Stimulated activated CD8-positive, alpha-beta memory T cell treated with anti-CD3 and anti-CD28 coated beads, Interleukin-12 subunit alpha, Interleukin-12 subunit beta, amount 100 ng/mL, for 1 hour (primary cell): ENCODE measurements at places on chromosomes 12 and 14.

DNA sequence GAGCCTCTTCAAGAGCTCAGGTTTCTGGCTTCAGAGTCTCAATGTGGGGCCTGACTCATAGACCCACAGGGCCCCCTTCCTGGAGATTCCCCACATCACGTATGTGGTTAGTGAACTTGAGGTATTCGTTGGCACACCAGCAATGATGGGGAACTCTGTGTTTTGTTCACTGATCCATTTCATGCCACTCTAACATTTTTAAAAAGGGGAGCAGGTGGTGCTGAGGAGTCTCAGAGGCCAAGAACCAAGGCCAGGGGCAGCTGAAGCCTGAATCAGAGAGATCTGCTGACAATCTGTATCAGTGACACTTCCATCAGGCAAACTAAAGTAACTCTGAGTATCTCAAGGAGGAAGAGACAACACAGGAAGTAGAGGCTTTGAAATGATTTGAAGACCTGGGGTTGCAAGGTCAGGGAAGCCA is 323.4 kb downstream of the VRK1 start:
- peak; percentile 33 for DNase-seq

GRCh38 chr12:33486058-33486457 is 46.4 kb upstream of the SYT10 start:
- no peak for DNase-seq

- DNase-seq: no peak
Measured at GRCh38 chr12:93514853-93515252, 47.5 kb downstream of the MRPL42 start.

- no peak for DNase-seq
Measured at GRCh38 chr14:65791191-65791981, 378.9 kb downstream of the FUT8 start.

DNA sequence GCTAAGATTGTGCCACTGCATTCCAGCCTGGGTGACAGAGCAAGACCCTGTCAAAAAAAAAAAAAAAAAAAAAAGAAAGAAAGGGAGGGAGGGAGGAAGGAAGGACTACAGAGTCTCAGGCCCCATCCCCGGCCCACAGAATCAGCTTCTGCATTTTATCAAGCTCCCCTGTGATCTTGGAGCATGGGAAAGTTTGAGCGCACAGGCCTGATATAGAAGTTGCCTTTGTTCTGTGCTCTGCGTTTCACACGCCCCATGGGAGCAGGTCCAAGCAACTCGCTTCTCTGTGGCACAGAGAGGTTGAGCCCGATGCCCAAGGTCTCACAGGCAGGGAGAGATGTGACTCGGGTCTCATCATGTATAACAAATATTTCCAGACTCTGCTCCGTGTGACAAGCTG is 101.8 kb downstream of the PHETA1 start:
- no peak for DNase-seq

DNA sequence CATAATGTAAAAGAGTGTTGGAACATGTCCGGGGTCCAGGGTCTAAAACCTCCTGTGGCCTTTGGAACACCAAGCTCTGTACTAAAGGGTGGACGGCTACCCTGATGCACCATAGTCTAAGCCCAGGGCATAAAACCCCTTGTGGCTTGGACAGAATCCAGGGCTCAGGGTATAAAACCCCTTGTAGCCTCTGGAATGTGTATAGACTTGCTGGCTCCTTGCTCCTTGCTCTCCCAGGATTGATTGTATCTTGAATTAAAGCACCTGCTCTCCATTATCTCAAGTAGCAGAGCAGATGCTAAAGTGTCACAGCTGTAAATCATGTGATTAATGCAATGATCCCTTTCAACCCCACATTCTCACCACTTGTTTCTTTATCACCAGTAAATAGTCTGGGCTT is 556.5 kb downstream of the LRFN5 start:
- DNase-seq: no peak

GRCh38 chr12:111024205-111024801 is 103.9 kb upstream of the MYL2 start:
- DNase-seq: peak; percentile 30

- DNase-seq: no peak
Measured at GRCh38 chr12:107568718-107569117, 116.9 kb upstream of the PWP1 start.

- DNase-seq: no peak
Measured at GRCh38 chr12:66275040-66275439, 27.3 kb upstream of the HELB start.

DNA sequence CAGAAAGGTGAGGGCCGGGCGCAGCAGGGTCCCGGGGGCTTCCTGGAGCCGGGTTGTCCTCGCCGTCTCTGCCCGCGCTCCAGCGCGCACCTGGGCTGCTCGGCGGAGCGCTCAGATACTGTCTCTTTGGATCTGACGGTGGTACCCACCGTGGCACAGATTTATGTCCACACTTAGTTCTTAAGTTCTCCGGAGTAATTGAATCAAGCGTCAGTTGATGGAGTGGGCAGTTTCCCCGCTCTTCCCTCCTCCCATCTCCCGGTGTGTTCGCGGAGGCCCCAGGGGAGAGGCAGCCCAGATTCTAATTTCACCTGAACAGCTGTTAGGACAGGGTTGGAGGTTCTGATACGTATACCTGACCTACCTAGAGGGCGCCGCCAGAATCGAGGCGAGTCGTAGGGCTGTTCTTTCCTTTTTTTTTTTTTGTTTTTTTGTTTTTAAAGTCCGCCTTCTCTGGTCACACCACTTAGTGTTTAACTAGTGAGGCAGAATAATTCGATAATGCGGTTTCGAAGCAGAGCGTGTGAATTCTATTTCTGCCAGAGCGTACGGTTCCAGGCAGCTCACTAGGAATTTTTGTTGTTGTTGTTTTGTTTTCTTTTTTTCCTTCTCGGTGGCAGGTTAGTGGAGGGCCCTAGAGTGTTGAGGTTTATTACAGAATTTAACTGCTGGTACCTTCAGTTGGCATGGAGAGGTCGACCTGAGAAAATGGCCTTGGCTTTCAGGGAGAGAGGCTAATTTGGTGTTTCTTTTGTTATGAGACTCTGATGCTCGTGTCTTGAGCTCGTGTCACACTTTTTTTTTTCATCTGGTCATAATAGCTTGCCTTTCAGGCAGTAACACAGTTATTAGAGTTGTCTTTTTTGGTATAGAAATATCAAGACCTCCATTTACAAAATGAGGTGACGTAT is 22.3 kb upstream of the GNS start:
- no peak for DNase-seq

GRCh38 chr12:31089072-31089471 is 15.4 kb downstream of the DDX11 start:
- no peak for DNase-seq

DNA sequence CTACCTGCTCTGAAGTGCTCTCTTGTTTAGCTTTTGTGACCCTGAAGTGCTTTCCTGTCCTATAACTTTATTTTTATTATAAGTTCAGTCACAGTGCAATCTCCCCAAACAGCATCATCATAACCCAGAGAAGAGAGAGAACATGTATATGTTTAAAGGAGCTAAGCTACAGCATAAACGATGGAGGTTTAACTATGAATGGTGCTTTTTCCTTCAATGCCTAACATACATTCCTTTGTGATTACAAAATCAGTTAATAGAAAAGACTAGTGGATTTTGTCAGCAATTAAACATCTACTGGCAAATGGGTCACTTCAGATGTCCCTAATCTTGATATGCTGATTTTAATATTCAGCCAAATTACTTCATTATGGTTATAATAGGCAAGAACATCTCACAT is 46.4 kb downstream of the ZFYVE21 start:
- no peak for DNase-seq

DNA sequence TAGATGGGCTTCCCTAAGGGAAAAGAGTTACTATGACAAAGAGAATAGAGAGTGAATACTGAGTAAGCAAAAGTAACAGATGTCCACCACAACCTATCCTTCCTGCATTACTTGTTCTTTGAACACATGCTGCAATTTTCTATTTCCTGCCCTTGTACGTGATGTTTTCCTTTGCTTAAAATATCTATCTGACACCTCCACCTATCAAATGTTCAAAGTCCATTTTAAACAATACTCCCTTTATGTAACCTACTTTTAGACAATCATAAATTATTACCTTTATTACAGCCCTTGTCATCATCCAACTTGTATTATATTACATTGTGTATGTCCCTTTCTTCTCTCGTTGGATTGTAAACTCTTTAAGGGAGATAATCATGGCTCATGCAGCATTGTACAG is 147.2 kb upstream of the DYRK2 start:
- no peak for DNase-seq

- no peak for DNase-seq
Measured at GRCh38 chr14:80304125-80304766, 92.9 kb upstream of the DIO2 start.

- no peak for DNase-seq
Measured at GRCh38 chr12:92272061-92272964, 126.7 kb upstream of the BTG1 start.

DNA sequence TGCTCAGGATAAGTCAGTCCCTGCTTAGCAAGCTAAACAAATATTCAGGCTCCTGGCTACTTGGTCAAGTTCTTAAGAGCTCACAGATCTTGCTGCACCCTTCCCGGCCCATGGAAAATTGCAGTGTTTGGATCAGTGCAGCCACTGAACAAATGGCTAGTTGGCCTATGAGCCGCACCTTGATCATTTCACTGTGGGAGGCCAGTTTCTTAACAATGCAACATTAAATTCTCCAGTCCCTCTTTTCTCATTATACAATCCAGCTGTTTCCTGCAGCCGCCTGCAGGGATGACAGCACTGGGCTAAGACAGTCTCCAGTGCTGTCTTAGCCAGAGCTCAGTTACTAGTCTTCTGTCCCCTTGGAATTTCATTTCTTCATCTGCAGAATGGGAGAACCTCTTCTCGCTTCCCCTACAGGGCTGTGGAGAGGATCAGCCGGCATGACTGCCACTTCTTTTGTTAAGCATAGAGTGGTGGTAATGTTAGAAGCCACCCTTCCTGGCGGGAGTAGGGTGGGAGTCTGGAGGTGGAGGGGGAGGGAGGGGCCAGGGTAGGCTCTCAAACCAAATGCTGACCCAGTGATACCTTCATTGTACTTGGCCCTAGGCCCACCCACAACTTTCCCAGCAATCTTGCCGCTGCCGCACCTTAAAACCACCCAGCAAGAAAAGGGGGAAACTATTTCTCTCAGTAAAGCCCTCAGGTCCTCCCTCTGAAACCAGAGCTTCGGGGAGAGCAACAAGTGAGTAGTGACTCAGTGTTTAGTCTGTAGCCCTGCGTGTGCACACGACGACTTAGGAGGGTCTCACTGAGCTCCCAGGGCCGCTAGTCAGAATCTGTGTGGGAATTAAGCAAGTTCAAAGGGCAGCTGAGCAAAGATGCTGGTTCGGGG is 145.7 kb downstream of the NUAK1 start:
- DNase-seq: no peak

- DNase-seq: no peak
Measured at GRCh38 chr14:49942090-49942489, 49.2 kb downstream of the ARF6 start.

DNA sequence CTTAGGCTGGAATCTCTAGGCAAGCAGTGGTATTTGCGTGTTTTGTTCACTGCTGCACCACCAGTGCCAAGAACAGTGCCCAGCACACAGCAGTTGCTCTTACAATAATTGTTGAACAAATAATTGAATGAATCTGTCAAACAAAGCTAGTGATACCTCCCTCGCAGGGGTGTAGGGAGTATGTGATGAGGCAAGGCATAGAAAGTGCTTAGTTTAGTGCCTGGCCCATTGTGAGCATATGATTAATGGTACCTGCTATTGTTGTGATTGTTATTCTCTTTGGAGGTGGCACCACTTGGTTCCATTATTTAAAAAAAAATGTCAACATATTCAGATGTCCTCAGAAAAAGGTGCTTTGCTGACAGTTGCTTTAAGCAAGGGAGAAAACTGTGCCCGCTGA is 210.1 kb upstream of the TBX3 start:
- no peak for DNase-seq

GRCh38 chr12:12008232-12008850 is 62.4 kb upstream of the BCL2L14 start:
- DNase-seq: no peak

- DNase-seq: no peak
Measured at GRCh38 chr12:49901986-49902385, 1.7 kb downstream of the FAIM2 start.

GRCh38 chr12:104649921-104650320 is 193.2 kb downstream of the CHST11 start:
- DNase-seq: no peak

- DNase-seq: no peak
Measured at GRCh38 chr12:117361347-117361751, at the start of gene NOS1. Gene NOS1 (minus strand): TSS chr12:117361626. CDS start chr12:117331069, 30,557 bp downstream.

GRCh38 chr12:110498984-110499706 is 2.8 kb downstream of the VPS29 start:
- DNase-seq: no peak

DNA sequence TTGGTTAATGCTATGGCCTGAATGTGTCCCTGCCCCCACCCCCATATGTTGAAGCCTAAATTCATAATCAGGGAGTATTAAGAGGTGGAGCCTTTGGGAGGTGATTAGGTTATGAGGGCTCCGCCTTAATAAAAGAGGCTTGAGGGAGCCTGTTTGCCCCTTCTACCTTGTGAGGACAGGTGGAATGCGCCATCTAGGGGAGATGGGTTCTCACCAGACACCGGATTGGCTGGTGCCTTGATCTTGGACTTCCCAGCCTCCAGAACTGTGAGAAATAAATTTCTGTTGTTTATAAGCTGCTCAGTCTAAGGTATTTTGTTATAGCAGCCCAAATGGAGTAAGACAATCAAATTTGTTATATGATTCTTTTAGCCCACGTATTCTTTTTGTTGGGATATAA is 148.3 kb downstream of the PTCSC3 start:
- no peak for DNase-seq

DNA sequence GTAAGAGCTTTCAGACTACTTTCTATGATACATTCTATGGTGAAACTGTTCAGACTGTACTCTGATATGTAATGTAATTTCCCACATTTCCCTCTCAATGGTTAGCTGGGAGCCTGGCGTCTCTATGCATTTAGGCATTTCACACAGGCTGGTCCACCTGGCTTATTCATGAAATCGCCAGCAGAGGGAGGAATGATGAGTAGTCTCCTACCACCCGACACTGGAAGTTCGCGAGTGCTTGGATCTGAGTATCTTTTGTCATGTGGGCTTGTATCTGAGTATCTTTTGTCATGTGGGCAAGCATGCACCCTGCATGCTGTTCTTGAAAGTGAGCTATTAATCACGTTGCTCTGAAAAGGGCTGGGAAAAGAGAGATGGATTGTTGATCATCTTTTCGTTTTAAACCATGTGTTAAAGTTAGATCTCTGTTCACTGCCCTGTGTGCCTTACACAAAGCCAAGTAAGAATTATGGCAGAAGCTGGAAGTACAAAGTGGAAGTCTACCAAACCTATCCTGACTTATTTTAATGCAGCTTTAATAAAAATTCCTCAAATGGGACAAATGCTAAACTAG is 235.0 kb downstream of the ATP23 start:
- no peak for DNase-seq

DNA sequence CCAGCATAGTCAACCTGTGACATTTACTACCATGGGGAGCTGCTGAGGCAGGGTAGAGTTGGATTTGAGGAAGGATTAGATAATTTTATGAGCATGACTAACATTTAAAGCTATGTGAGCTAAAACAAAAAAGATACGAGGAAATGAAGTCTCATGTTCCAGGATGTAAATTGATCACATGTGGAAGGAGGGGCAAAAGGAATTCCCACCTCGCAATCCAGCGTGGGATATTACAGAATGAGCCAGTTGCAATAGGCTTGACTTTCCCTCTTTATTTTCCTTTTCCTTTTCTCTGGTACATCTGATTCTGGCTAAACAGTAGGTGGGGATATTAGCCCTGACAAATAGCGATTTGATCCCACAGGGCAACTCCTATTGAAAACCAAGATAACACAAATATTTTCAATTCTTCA is 214.9 kb upstream of the HMGA2 start:
- DNase-seq: no peak
